ENCODE measurements at places on chromosomes 11 and 22.

GRCh38 chr11:110897035-110897434 lies 184.8 kb upstream of the ARHGAP20 start:
- H3K27ac ChIP-seq, result no peak overlapping the region
- H3K4me3 ChIP-seq, result no peak overlapping the region
- no peaks in the 10 kb centered on the region for H3K4me1 ChIP-seq

DNA sequence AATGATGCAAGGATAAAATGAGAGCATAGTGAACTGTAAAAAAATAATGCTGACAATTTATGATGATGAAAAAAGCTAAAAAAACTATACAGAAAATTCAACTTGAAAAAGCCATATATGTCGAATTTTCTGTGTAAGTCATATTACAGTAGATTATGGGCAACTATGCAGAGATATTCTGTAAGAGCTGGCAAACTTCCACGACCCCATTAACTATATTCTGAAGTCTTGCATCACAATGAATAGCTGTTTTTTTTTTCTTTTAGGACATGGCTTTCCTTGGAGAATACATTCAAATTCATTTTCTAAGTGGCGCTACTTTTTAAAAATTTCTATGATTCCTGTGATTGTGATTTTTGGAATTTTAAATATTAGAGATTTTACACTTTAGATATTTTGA lies 18.4 kb downstream of the PSMD13 start:
- H3K4me3 ChIP-seq, result no peak overlapping the region
- no peaks in the 10 kb centered on the region for H3K27me3 ChIP-seq
- no peaks in the 10 kb centered on the region for H3K4me1 ChIP-seq
- H3K36me3 ChIP-seq, result no peaks in the 10 kb centered on the region

DNA sequence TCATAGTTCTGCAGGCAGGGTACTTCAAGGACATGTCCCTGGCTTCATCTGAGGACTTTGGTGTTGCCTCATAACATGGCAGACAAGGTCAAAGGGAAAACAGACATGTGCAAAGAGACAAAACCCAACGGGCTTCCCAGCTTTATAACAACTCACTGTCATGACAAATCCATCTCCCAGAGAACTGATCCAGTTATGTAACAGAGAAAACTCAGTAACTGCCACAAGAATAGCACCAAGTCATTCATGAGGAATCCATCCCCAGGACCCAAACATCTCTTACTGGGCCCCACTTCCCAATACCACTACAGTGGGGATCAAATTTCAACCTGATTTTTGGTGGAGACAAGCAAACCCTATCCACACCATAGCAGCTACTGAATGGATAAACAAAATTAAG lies 13.0 kb downstream of the OR52N4 start:
- no peaks in the 10 kb centered on the region for H3K36me3 ChIP-seq
- H3K27ac ChIP-seq, result no peak overlapping the region
- no peaks in the 10 kb centered on the region for H3K4me1 ChIP-seq
- H3K4me3 ChIP-seq, result no peak overlapping the region
- no peaks in the 10 kb centered on the region for H3K27me3 ChIP-seq

DNA sequence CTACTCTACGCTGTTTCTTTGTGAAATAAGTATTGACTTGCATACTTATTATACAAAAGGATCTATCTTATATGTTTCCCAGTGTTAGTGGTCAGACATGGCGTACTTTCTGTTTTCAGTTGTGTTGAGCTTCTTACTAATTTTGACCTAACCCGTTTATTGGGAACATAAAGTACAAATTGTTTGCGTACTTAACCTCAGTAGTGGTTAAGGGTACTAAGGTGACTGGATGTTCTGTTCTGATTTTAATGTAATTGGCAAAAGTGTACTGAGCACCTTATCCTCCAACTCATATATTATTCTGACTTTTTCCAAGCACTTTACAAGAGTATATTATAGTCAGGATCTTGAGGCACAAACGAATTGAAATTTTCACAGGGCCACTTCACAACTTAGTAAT lies 17.2 kb downstream of the TBCEL start:
- H3K27me3 ChIP-seq, result no peaks in the 10 kb centered on the region
- H3K4me3 ChIP-seq, result no peak overlapping the region
- peaks cover 32% of the 10 kb centered on the region for H3K4me1 ChIP-seq
- DNase-seq, result no peak
- no peaks in the 10 kb centered on the region for H3K36me3 ChIP-seq

DNA sequence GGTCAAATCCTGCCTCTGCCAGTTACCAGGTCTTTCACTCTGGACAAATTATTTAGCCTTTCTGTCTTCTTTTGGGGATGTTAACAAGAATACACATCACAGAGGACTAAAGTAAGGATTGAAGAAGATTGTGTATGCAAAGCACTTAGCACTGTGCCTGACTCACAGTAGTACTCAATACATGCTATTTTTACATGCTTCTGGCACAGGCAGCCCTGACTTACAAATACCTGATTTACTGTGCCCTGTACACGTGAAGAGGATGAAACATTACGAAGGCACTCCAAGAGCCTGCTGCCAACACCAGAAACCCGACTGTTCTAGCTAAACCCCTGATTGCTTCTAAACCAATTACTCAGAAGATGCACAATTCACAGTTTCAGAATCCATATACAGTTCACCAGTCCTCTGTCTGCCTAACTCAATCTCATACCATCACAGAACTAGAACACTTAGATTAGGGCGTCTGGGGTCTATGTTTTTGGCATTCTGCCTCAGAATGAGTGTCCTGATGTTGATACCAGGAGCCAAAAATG lies 300.9 kb upstream of the DDI1 start:
- no peak overlapping the region for H3K27ac ChIP-seq
- no peak for DNase-seq
- H3K36me3 ChIP-seq, result no peaks in the 10 kb centered on the region
- H3K4me1 ChIP-seq, result no peaks in the 10 kb centered on the region
- H3K4me3 ChIP-seq, result no peak overlapping the region
- H3K27me3 ChIP-seq, result no peaks in the 10 kb centered on the region

GRCh38 chr11:124174001-124174583 lies 9.1 kb upstream of the OR10D3 start:
- H3K4me3 ChIP-seq, result no peak overlapping the region
- H3K27me3 ChIP-seq, result no peaks in the 10 kb centered on the region
- H3K27ac ChIP-seq, result no peak overlapping the region
- DNase-seq, result peak; percentile 56
- H3K36me3 ChIP-seq, result no peaks in the 10 kb centered on the region
- no peaks in the 10 kb centered on the region for H3K4me1 ChIP-seq

GRCh38 chr11:849104-849824 lies 6.6 kb downstream of the TSPAN4 start:
- H3K4me3 ChIP-seq, result peak overlapping the region; percentile 26
- H3K27ac ChIP-seq, result no peak overlapping the region
- peaks cover 80% of the 10 kb centered on the region for H3K27me3 ChIP-seq
- DNase-seq, result peak; percentile 28

- peaks cover 13% of the 10 kb centered on the region for H3K4me1 ChIP-seq
- no peaks in the 10 kb centered on the region for H3K27me3 ChIP-seq
- H3K36me3 ChIP-seq, result no peaks in the 10 kb centered on the region
- H3K4me3 ChIP-seq, result no peak overlapping the region
- H3K27ac ChIP-seq, result no peak overlapping the region
- DNase-seq, result no peak
Measured at GRCh38 chr22:19886605-19887255, 32.1 kb upstream of the GNB1L start.

- H3K4me3 ChIP-seq, result no peak overlapping the region
- DNase-seq, result no peak
- peaks cover 19% of the 10 kb centered on the region for H3K4me1 ChIP-seq
- no peaks in the 10 kb centered on the region for H3K27me3 ChIP-seq
- no peaks in the 10 kb centered on the region for H3K36me3 ChIP-seq
Measured at GRCh38 chr22:43276321-43276720, 66.9 kb downstream of the SCUBE1 start.

DNA sequence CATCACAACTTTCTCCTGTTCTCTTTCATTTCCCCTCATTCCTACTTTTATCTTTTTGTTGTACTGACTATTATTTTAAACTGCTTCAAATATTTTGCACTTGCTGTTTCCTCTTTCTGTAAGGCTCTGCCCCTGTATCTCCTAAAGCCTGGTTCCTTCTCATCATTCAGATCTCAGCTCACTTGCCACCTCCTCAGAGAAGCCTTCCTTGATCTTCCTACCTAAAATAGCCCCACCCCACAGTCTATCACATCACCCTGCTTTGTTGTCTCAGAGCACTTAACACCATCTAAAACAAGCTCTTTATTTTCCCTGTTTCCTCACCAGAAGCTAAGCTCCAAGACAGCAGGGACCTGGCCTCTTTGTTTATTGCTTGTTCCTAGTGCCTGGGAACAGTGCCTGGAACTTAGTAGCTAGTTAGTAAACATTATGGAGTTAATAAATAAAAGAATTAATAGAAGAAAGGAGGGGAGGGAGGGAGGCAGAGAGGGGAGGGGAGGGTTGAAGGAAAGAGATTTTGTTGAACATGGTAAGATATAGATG lies 2.5 kb upstream of the STK33 start:
- no peak overlapping the region for H3K27ac ChIP-seq
- peaks cover 18% of the 10 kb centered on the region for H3K4me1 ChIP-seq
- no peak for DNase-seq
- no peak overlapping the region for H3K4me3 ChIP-seq
- no peaks in the 10 kb centered on the region for H3K36me3 ChIP-seq
- H3K27me3 ChIP-seq, result no peaks in the 10 kb centered on the region

GRCh38 chr11:133047036-133047770 lies 485.1 kb downstream of the OPCML start:
- no peak overlapping the region for H3K27ac ChIP-seq
- H3K4me1 ChIP-seq, result no peaks in the 10 kb centered on the region
- no peak overlapping the region for H3K4me3 ChIP-seq
- DNase-seq, result no peak
- no peaks in the 10 kb centered on the region for H3K27me3 ChIP-seq
- H3K36me3 ChIP-seq, result no peaks in the 10 kb centered on the region

DNA sequence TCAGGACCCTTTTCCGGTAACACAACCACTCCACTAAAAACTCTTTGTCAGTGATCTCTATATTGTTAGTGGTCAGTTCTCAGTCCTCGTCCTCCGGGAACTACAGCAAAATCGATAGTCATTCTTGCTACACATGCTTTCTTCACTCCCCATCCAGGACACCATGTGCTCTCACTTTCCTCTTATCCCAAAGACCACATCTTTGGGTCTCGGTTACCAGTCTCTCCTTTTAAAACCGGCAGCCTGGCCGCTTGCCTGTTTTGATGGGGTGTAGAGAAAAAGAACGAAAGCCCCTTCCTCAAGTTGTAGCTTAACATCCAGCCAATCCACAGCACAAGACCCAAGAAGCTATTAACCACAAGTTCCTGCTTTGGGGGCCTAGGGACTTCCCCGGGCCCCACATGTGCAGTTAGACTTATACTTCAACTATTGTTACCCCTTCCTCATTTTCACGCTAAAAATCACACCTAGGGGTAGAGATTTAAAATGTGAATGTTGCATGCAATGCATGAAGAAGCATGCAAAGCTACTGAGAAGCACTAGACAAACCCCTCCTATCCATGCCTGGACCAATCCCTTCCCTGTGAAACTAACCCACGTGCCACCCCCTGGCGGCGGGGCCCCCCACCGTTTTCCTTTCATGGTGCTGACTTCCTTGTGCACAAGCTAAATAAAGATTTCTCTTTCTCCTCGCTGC lies 1.5 kb upstream of the TOLLIP start:
- peak overlapping the region; percentile 76 for H3K27ac ChIP-seq
- H3K4me3 ChIP-seq, result peak overlapping the region; percentile 92
- no peak for DNase-seq

DNA sequence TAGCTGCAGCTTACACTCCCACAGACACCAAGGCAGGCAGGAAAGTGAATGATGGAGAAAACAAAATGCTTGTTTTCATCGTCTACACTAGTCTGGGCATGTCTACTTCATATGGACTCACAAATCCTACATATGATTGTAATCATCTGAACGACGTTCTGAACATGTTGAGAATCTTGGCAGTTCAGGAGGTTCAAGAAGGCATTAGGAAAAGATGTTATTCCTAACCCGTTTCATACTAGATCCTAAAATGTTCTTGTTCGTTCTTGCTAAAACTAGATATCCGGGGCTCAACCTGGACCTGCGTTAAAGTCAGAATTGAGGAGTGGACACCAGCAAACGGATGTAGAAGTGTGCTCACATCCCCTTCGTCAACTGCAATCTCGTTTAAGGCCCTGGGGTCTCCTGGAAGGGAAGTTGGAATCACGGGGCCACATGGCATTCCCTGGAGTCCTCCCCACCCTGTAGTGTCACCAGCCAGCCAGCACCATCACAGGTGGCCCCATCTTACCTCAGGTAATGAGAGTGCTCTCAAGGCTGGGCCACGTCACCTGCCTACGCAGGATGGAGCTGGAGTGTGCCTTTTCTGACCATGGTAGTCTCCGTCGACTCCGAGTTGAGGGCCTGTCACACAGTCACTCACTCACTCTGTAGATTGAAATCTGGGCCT lies 37.3 kb downstream of the C11orf58 start:
- H3K27me3 ChIP-seq, result no peaks in the 10 kb centered on the region
- H3K4me3 ChIP-seq, result no peak overlapping the region
- no peak overlapping the region for H3K27ac ChIP-seq
- H3K36me3 ChIP-seq, result no peaks in the 10 kb centered on the region
- no peak for DNase-seq
- peaks cover 6% of the 10 kb centered on the region for H3K4me1 ChIP-seq

DNA sequence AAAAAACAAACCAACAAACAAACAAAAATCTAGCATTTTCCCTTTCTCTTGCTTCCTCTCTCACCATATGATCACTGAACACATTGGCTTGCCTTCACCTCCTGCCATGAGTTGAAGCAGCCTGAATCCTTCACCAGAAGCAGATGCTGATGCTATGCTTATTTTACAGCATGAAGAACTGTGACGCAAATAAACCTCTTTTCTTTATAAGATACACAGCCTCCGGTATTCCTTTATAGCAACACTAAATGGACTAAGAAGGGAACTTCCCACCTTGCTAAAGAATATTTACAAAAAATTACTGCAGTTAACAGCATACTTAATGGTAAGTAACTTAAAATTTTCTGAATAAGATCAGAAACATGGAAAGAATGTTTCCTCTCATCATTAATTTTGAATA lies 27.7 kb upstream of the TEAD1 start:
- H3K27ac ChIP-seq, result no peak overlapping the region
- H3K27me3 ChIP-seq, result no peaks in the 10 kb centered on the region
- H3K4me3 ChIP-seq, result no peak overlapping the region
- no peaks in the 10 kb centered on the region for H3K36me3 ChIP-seq

DNA sequence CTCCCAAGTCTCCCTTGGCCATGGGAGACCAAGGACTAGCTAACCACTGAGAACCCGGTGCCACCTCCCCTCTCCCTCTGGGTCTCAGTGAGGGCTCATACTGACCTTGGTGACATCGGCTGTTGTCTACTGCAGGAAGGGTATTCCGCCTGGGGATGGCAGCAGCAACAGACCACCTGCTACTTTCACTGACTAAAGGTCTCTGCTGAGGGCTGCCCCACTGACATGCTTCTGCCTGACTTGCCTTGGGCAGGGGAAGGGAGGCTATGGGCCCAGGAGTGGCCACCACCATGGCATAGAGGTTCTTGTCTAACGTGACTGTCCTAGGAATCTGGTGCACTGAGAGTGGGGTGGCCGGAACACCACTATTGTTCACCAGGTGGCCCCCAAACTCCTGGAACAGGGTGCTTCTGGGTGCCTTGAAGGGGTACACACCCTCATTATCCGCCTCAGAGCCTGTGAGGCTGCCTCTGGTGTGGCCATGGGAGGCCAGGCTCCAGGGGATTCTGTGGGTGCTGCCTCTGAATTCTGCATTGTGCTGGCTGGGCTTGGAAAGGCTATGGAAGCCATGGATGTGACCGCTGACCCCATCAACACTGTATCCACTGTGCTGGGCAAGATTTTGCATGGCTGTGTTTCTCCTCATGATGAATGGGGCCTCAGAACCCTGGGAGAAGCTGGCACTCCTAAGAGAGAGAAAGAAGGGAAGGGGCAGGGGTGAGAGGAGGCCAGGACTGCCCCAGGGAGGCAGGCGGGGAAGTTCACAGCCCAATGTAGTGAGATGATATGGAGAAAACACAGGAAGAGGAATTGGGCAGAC lies 38.3 kb downstream of the GAB4 start:
- DNase-seq, result no peak
- H3K4me1 ChIP-seq, result no peaks in the 10 kb centered on the region
- no peaks in the 10 kb centered on the region for H3K36me3 ChIP-seq
- H3K27ac ChIP-seq, result no peak overlapping the region

All from MM.1S (cell line).